Naive thymus-derived CD8-positive, alpha-beta T cell (primary cell): ENCODE measurements at places on chromosomes 1 and 21. TPM values are rescaled to one million over a fixed set of nuclear protein-coding genes. Genes with fewer than 3 reads are reported as not detected.

The AMIGO1 gene
- 32.8 TPM for total RNA-seq

The GJB5 gene
- not detected for total RNA-seq

The OR14I1 gene
- not detected for total RNA-seq

The CASQ1 gene
- not detected for total RNA-seq

The PRRX1 gene
- not detected for total RNA-seq

The ERO1B gene
- total RNA-seq: 21.2 TPM

The SH3D21 gene
- total RNA-seq: 2.7 TPM

The TEDDM1 gene
- total RNA-seq: not detected

The ADCY10 gene
- 0.41 TPM for total RNA-seq

The PLA2G2D gene
- not detected for total RNA-seq

The NSUN4 gene
- 21.7 TPM for total RNA-seq

The RHEX gene
- not detected for total RNA-seq

The CRYBG2 gene
- 0.75 TPM for total RNA-seq

The CD2 gene
- 189 TPM for total RNA-seq

The GPR161 gene
- not detected for total RNA-seq

The UTS2 gene
- not detected for total RNA-seq

The NBPF8 gene
- 56.0 TPM for total RNA-seq

The APH1A gene
- 143 TPM for total RNA-seq

The OR2G6 gene
- not detected for total RNA-seq

The PTGS2 gene
- total RNA-seq: not detected
